NCI-H146 (cell line): ENCODE measurements at places on chromosomes 6 and 20.

GRCh38 chr6:125154118-125154760 lies 666 bp downstream of the TPD52L1 start:
- DNase-seq: peak; percentile 54

DNA sequence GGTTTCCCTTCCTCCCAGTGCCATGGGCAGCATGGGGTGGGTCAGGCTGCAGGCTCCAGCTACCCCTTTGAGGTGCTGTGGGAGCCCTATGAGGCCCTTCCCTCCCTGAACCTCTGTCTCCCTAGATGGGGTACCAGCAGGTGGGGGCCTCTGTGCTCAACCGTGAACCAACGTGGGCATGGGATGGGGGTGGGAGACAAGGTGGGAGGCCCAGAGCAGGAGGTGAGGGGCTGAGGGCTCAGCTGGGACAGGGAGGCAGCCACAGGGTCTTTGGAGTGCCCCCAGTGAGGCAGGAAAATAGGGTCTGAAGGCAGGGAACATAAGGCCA lies 33.3 kb downstream of the SUN5 start:
- no peak for DNase-seq

GRCh38 chr6:125294925-125295324 lies 6.8 kb downstream of the HDDC2 start:
- DNase-seq: no peak

- DNase-seq: no peak
Observed at GRCh38 chr20:38372806-38373205, 26.5 kb downstream of the LBP start.

GRCh38 chr6:56949925-56950495 lies 4.9 kb upstream of the BEND6 start:
- DNase-seq: no peak
